ENCODE measurements at places on chromosomes 7 and 10.

- no peak for DNase-seq
Observed at GRCh38 chr10:54139819-54140428, 661.1 kb downstream of the PCDH15 start.

DNA sequence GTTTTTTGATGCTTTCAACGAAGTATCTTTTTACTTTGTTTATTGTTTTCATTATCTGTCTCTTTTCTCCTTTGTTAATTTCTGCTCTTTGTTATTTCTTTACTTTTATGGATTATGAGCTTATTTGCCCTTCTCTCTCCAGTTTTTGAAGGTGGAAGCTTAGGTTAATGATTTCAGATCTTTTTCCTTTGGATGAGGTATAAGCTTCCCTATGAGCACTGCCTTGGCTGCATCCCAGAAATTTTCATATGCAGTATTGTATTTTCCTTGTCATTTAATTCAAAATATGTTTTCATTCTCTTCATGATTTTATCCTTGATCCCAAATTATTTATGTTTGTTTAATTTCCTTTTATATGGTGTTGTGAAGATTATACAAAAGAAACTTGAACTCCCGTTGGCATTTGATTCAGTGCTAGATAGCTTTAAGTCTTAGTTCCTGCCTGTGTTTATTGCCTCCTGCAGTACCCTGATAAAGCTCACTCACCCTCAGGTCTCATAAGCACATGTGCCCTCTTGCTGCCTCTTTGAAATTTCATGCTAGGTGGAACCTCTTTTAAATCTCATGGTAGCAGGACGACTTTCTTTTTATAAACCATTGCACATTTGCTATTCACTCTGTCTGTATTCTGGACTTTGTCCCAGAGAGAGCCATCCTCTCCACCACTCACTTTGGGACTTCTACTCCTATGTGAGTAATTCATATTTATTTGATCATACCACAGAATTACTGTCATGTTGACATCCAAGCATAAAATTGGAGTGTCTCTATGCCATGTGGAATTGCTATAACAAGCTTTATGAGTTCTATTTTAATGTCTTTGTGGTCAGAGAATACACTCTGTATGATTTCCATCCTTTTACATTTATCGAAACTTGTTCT lies 23.0 kb upstream of the CEP41 start:
- DNase-seq: no peak

DNA sequence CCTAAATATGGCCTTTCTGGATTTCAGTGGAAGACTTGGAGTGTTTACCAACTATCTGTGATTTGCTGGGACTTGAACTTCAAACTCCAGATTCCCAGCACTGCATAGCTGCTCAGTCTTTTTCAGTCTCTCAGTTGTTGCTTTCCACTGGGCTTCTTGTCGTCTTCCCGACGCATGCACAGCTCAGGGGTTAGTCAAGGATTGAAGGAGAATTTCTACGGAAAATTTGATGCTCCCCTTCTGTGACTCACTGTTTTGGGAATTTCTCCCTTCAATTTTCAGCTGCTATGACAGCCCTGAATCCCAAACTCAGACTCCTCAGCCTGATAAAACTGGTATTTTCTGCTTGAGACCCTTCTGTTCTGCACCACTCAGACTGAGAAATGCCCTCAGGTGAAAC lies 91.7 kb downstream of the CYP26A1 start:
- no peak for DNase-seq

DNA sequence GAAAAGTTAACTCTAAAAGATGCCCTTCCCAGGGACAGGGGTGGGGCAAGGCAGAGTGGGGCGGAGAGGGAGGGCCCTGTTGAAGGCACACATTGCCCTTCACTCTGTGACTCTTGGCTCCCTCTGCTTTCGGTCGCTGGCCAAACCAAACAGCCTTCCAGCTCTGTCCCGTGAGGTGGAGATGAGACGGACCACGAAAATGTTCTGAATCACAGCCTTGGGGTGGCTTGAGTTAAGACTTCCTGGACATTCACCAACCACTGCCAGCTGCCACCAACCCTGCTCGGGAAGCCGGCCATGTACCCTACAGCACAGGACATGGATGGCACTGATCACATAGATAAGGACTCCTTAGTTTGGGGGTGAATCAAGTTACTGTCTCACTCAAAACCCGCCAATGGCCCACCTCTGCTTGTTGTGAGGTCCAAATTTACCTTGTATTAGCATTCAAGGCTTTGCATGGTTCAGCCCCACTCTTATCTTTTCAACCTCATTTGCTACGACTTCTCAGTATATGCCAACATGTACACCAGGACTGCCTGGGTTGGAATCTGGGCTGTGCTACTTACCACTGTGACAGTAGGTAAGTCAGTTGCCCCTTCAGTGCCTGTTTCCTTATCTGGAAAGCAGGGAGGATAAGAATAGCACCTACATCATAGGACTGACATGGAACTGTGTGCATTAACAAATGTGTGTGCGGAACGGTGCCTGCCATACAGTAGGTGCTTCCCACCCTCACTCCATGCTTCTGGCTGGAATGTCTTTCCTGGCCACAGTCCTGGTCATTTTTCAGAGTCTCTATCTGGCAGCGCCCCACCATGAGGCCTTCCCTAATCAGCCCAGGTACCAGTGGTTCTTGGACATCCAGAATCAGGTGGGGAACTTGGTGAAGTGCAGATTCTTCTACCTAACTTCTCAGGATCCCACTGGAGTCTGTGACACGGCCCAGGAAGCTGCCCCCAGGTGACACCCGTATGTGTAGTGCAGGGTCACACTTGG lies 28.0 kb downstream of the ITPRIP start:
- no peak for DNase-seq

- DNase-seq: no peak
Observed at GRCh38 chr10:35316218-35316967, 19.9 kb upstream of the CCNY start.

- DNase-seq: no peak
Observed at GRCh38 chr10:78491812-78492211, 458.1 kb downstream of the RPS24 start.

- no peak for DNase-seq
Observed at GRCh38 chr10:93190372-93190771, 116.7 kb downstream of the CYP26A1 start.

- no peak for DNase-seq
Observed at GRCh38 chr7:70947181-70947580, 184.8 kb upstream of the GALNT17 start.
